ENCODE measurements at places on chromosomes 5 and 9.
A peak's percentile ranks its signal among the peaks of the same experiment; 100 is the strongest.

GRCh38 chr9:72537011-72537545 lies 15.7 kb downstream of the TMC1 start:
- no peak for ATAC-seq

DNA sequence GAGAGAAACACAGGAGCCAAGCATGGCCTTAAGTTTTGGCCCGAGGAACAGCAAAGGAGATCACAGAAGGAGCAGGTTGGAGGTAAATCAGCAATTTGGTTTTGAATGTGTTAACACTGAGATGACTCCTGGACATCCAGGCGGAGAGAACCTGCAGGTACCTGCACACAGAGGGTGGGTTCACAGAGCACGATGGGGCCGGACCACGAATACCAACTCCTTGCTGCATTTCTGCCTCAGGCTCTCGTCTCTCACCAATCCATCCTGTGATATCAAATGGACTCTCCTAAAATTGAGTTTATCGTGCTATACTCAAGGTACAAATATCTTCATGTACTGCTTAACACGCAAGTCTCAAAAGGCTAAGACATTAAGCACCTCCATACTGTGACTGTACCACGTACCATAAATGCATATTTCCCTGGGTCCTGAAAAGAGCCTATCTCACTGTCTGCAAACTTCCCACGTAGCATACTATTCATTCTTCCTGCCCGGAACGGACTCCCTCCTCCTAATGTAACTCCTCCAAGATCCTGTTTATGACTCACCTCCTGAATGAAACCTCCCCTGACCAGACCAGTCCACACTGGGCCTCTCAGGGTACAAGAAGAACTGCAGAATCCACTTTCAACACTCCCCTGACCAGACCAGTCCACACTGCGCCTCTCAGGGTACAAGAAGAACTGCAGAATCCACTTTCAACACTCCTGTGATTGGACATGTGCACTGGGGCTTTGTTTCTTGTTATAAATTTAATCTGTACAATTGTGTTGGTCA lies 380.8 kb upstream of the RFX3 start:
- ATAC-seq, result no peak

GRCh38 chr9:132946211-132946610 lies 1.8 kb upstream of the TSC1 start:
- ATAC-seq, result no peak

- no peak for ATAC-seq
Measured at GRCh38 chr9:70020991-70021571, 22.6 kb upstream of the MAMDC2 start.

DNA sequence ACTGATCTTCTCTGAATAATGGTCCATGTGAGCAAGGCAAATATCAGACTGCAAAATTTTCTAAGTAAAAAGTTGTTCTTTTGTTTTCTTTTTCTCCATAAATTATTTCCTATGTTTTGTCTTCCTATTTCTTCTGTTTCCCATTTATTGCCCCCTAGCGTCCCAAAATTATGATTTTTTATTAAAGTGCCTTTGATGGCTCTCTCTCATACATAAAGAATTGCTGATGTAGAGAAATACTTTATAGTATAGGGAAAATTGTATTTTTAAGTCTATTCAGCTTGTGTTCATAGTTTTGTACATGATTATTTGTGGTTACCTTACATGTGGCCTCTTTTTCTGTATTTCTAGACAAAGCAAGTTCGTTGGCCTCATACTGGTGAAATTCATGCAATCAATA lies 1031.2 kb downstream of the EFNA5 start:
- ATAC-seq, result no peak

DNA sequence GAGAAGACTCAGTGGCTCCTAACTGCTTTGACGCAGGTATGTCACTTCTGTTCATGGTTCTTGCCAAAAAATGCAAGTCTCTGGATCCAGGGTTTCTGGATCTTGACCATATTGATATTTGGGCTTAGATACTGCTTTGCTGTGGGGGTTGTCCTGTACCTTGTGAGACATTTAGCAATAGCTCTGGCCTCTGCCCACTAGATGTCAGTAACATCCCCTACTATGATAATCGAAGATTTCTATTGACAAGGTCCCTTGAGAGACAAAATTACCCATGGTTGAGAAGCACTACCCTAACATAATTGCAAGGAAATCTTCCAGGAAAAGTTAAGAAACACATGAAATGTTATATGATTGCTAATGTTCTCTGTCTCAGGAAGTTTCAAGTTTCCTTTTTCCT lies 285.4 kb downstream of the TMEM232 start:
- no peak for ATAC-seq

GRCh38 chr5:58459146-58460001 lies 512 bp downstream of the PLK2 start:
- no peak for ATAC-seq

GRCh38 chr5:180135128-180135955 lies 63.8 kb upstream of the RNF130 start:
- no peak for ATAC-seq

DNA sequence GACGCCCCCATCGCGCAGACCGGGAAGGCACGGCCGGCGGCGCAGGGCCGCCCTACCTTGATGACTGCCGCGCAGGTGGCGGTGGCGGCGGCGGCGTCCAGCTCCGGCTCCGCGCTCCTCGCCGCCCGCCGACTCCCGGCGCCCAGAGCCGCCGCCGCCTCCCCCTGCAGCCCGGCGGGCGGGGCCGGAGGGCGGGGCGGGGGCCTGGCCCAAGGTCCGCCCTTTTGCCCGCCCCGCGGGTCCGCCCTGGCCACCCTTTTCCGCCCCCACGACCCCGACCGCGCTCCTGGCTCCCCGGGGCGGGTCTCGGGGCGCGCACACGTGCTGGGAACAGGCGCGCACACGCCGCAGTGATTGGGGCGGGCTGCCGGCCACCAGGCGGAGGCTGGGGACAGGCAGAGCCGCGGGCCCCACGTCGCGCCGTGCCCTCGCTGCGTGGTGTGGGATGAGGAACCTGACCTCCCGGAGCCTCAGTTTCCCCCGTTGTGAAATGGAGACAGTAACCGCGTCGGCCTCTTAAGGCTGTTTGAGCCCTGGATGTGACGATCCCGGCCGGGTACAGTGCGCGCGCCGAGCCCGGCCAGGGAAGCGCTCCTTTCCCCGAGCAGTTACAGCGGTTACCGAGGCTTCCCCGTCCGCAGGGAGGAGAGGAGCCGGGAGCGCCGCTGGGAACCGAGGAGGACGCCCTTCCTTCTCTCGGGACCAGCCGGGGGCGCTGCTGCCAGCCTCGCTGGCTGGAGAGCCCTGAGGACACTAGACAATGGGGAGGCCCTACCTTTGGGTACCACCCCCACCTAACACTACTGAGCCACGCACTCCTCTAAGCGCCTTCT lies at the start of gene CORO2A:
Gene CORO2A, minus strand, starts transcription at position 135 of the 833 bp plus-strand sequence. CDS start 34,977 bp downstream, outside the sequence.
- peak; percentile 87 for ATAC-seq

DNA sequence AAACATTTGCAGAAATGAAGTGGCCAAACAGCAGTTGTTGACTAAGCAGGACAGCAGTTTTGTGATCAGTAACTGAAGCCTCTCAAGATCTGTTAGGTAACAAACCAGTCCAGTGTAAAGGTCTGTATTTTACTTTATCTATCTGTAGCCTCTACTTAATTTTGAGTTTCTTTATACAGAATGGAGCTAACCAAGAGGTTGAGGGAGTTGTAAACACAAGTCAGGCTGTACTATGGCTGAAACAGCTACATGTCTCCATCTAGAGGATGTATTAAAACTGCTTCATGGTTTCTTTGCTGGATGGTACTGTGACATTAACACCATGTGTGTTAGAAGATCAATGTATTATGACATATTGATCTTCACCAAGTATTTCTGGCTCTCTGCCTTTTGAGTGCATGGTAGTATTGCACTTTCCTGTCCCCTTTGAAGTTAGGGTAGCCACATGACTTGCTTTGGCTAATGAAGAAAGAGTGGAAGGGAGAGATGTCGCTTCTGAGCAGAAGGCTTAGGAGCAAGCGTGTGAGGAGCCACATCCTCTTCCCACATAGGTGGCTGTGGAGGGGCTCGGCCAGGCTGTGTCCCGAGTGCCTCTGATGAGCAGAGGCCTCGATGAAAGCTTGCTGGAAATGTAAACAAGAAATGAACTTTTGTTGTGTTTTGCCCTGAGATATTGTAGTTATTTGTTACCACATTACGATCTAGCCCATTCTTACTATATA lies 105.6 kb upstream of the PCA3 start:
- peak; percentile 37 for ATAC-seq

- ATAC-seq, result peak; percentile 81
Measured at GRCh38 chr9:112061152-112061740, 113.9 kb downstream of the SUSD1 start.

DNA sequence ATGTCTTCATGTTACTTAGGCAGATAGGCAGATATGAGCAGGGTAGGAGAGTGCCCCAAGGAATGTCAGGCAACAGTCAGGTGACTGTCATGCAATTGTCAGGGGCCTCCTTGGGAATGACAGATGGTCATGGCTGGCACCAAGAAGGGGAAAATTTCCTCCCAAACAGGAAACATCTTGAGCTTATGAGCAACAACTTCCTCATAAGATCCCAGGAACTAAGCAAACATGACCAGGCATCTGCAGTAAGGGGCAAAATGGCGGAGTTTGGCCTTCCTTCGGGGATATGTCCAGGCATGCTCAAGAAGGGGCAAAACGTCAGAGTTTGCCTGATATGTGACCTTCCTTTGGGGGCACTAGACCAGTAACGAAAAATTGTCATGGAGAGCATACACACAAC lies 591.8 kb downstream of the PDE4D start:
- ATAC-seq, result no peak

DNA sequence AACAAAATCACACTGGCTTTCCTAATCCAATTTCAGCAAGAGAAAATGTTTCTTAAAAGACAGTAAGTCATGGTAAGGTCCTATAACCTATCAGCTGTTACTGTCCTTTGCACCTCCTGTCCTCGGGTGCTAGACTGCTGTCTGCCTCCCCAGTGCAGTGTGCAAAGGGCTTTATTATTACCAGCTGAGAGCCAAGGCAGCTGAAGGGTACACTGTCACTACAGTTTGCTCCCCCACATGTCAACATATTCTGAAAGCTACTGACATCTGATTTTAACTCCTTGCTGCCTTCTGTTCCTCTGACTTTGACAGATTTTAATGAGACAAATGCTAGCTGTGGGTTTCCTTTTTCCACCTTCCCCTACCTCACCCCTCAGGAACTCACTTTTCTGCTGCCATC lies 389.4 kb upstream of the SLC24A2 start:
- no peak for ATAC-seq

DNA sequence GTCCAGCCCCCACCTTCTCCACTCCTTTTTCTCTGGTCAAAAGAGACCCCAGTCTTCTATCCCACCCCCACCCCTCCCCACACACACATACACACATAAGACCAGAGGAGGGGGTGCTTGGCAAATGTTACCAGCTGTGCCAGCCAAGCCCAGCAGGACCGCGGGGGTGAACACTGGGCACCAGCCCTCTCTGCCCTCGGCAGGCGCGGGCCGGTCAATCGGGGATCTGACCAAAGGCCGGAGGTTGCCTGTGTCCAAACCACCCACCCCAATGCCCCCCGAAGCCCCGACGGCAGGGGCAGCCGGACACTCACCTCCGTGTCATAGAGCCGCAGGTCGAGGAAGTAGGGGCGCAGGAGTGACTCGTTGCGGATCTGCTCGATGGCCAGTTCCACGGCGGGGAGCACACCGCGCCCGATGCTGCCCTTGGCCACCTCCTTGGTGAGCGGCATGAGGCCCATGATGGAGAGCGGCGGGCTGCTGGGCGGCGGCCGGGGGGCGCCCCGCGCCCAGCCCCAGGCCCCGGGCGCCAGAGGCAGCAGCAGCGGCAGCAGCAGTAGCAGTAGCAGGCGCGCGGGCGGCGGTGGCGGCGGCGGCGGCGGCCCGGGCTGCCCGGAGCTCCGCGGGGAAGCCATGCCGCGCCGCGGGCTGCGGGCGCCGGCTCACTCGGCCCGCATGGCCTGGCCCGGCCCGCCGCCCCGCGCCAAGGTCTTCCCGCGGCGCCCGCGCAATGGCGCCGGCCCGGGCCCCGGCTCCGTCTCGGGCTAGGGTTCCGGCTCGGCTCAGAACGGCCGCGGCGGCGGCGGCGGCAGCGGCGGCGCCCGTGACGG lies 417 bp downstream of the GABBR2 start:
- ATAC-seq, result peak; percentile 19

Measured in gastroesophageal sphincter (tissue), 4 donors.